ENCODE measurements at places on chromosomes 2 and 18. TPM values are rescaled to one million over a fixed set of nuclear protein-coding genes. Genes with fewer than 3 reads are reported as not detected.

The SERPINB13 gene
- not detected for total RNA-seq

The COLEC11 gene
- 0.62 TPM for total RNA-seq

The CNPPD1 gene
- 43.6 TPM for total RNA-seq

The SIX2 gene
- 0.39 TPM for total RNA-seq

The SERPINB3 gene
- 0.11 TPM for total RNA-seq

The FBXO48 gene
- 0.71 TPM for total RNA-seq

The TLX2 gene
- total RNA-seq, result 0.30 TPM

The NAT8 gene
- not detected for total RNA-seq

The TBR1 gene
- total RNA-seq, result 0.11 TPM

The AQP12A gene
- total RNA-seq, result not detected

The RTP5 gene
- total RNA-seq, result not detected

The MARCHF4 gene
- 62.0 TPM for total RNA-seq

The LOXL3 gene
- total RNA-seq, result 0.40 TPM

The SCYGR4 gene
- not detected for total RNA-seq

The ERMN gene
- total RNA-seq, result not detected

The SERPINB4 gene
- total RNA-seq, result 0.16 TPM

The ALKAL2 gene
- total RNA-seq, result not detected

The ZCCHC2 gene
- total RNA-seq, result 9.7 TPM

The CCDC178 gene
- not detected for total RNA-seq

The TXNDC2 gene
- 0.38 TPM for total RNA-seq

The PJVK gene
- 0.98 TPM for total RNA-seq

The TUBA3D gene
- total RNA-seq, result not detected

The IL18R1 gene
- total RNA-seq, result 0.99 TPM

The FIGN gene
- 3.3 TPM for total RNA-seq

The SULT1C4 gene
- not detected for total RNA-seq

The CCDC88A gene
- 22.8 TPM for total RNA-seq

The ITGB6 gene
- 0.89 TPM for total RNA-seq

The RNPEPL1 gene
- total RNA-seq, result 63.0 TPM

The DSEL gene
- total RNA-seq, result 0.40 TPM

The SRD5A2 gene
- total RNA-seq, result 0.04 TPM

The C1GALT1C1L gene
- 2.2 TPM for total RNA-seq

The ANKRD53 gene
- total RNA-seq, result 0.07 TPM

The TMEM87B gene
- 22.9 TPM for total RNA-seq

The CSRNP3 gene
- not detected for total RNA-seq

The AFF3 gene
- total RNA-seq, result 0.06 TPM

The DOK6 gene
- total RNA-seq, result not detected

The FHOD3 gene
- 2.5 TPM for total RNA-seq

The TSGA10 gene
- total RNA-seq, result 1.5 TPM

The RBKS gene
- 8.8 TPM for total RNA-seq

The DLGAP1 gene
- 0.09 TPM for total RNA-seq

The TTC31 gene
- total RNA-seq, result 19.3 TPM

The IL1RN gene
- 0.43 TPM for total RNA-seq

The CLHC1 gene
- total RNA-seq, result 1.8 TPM

The FBLN7 gene
- total RNA-seq, result 0.86 TPM

The SLC11A1 gene
- 0.28 TPM for total RNA-seq

The SERPINB10 gene
- total RNA-seq, result 0.22 TPM

The MYO7B gene
- total RNA-seq, result 0.13 TPM

The CDK15 gene
- not detected for total RNA-seq

The MBD2 gene
- total RNA-seq, result 47.9 TPM

The MOGAT1 gene
- not detected for total RNA-seq

The SLC30A3 gene
- total RNA-seq, result 4.8 TPM

The MARCO gene
- total RNA-seq, result 0.08 TPM

The STAT1 gene
- total RNA-seq, result 61.2 TPM

The GFPT1 gene
- 32.5 TPM for total RNA-seq

The AQP12B gene
- total RNA-seq, result not detected

The SALL3 gene
- total RNA-seq, result not detected

The VAPA gene
- total RNA-seq, result 189 TPM
